Activated B cell treated with CpG ODN at 0.5 μM for 24 hours (primary cell): ENCODE measurements at places on chromosomes 7 and 10. TPM values are rescaled to one million over a fixed set of nuclear protein-coding genes. Genes with fewer than 3 reads are reported as not detected.

DNA sequence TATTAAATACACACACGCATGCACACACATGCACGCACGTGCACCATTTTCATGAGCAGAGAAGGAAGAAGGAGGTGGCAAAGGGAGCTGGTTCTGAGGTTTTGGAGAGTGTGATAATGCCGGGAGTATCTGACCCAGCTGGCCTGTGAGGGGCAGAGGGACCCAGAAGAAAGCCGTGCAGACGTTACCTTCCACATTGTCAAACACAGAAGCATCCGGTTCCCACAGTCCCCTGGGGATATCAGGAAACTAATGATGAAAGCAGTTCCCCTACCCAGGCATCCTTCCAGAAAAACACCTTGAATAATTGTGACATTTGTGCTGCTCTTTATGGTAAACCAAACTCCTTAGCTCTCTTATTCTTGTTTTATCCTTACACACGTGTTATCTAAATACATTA lies 85.7 kb upstream of the FAM180A start:
- no peak for DNase-seq

DNA sequence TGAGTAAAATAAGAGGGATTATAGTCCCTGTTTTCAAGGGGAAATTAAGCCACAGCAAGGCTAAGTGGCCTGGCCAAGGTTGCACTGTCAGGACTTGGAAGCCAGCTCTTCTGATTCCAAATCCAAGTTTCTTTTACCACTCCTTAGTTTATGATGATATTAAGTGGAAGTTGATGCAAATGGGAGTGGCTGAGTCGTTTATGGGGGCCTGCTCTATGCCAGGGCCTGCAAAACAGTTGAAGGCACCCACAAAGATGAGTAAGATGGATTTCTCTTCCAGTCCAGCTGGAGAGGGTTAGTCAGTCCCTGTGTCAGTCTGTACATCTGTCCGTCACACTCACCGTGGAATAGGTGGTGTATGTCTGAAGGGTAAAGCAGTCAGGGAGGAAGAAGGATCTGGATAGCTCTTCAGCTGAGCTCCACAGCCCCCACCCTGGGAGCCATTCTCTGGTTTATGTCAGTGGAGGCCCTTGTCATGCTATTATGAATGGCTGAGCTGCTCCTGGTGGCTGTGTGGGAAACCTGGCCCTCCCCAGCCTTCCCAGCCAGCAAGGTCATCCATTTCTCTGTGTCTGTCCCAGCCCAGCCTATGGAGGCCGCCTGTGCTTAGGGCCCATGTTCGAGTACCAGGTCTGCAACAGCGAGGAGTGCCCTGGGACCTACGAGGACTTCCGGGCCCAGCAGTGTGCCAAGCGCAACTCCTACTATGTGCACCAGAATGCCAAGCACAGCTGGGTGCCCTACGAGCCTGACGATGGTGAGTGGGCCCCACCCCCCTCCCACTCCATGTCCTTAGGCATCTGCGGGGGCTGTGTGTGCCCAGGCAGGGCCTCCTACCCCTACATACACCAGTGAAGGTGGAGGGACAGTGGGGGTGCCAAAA lies 44.5 kb downstream of the TBATA start:
- no peak for DNase-seq

GRCh38 chr10:73096041-73096448 lies 621 bp downstream of the P4HA1 start:
- peak; percentile 64 for DNase-seq

DNA sequence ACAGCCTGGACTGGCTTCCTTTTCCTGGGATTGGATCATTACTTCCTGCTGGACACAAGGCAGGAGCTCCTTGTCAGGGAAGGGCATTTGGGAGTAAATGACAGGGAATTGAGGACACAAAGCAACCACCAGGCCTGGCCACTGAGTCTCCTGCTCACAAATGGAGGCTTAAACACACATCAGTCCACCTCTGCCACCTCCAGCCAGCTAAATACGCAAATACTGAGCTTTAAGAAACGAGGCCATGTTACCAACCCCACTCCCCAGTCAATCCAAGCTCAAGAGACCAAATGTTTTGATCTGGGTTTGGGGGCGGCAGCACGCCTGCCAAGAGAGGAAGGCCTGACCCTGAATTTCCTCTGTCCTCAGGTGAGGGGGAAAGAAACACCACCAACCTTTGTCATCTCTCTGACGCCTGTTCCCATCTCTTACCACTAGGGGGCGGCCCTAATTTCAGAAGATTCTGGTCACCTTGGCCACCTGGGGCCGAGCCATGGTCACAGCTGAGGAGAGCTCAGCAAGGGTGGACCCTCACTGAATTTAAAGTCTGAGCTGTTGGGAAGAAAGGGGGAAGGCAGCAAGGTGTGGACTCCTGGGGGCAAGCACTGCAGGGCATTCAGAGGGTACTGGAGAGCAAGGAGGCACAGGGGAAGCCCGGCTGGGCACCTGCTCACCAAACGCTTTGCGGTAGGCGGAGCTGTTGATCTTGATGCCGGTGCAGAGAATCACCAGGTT lies 16.5 kb downstream of the AIFM2 start:
- DNase-seq = peak; percentile 31

DNA sequence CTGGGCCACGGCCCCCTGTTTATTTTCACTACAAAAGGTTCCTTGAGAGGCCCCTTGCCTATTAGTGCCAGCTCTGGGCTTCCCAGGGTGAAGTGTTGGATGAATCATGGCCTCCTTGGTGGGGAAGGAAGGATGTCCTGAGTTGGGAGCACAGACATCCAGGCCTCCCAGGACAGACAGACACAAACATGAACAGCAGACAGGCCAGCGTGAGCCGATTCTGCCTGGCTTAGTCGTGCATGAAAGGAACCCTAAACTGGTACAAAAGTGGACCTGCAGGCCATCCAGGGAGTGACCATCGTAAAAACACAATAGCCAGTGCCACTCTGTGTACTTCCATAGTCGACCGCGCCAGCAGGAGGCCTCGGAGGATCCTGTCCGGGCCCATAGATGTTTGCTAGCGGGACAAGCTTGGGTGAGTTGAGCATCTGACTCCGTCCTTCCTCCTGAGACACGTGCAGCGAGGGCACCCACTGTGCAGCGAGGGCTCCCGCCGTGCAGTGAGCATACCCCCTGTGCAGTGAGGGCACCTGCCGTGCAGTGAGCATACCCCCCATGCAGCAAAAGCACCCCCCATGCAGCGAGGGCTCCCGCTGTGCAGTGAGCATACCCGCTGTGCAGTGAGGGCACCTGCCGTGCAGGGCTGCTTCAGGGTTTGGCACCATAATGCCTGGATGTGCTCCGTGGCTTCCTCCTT lies 51.3 kb upstream of the PRKAR1B start:
- DNase-seq = no peak

DNA sequence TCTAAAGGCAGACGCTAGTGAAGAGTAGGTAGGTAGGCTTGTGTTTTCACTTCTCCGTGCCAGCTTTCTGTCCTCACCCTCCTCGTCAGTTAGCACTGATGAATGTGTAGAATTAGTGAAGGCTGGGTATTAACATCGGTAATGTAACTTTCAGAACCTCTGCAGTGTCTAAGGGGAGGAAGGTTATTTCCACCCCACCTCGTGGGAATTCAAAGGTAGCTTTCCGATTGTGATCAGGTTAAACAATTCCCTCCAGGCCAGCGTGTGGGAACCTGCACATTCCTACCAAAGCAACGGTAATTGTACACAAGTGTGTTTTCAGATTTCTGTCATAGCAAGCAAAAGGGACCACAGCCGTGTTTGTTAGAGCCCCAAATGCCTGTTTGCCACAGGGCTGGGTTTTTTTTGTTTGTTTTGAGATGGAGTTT lies 405.0 kb upstream of the GALNT17 start:
- DNase-seq = no peak

KBTBD2 gene
- total RNA-seq = 35.2 and 39.7 TPM in 2 replicates

METTL27 gene
- 0.66 and 1.7 TPM in 2 replicates for total RNA-seq

GRCh38 chr7:34761627-34762026 lies 103.6 kb downstream of the NPSR1 start:
- no peak for DNase-seq

CYP2C8 gene
- total RNA-seq = 1.0 and 1.1 TPM in 2 replicates

LOXL4 gene
- total RNA-seq = not detected in 2 replicates

SOSTDC1 gene
- total RNA-seq = not detected in 2 replicates

SP8 gene
- not detected in 2 replicates for total RNA-seq

BTBD16 gene
- not detected in 2 replicates for total RNA-seq

- no peak for DNase-seq
Measured at GRCh38 chr7:121530227-121531174, 134.4 kb upstream of the FAM3C start.

WEE2 gene
- total RNA-seq = not detected in 2 replicates

HMX2 gene
- 0.13 TPM in 1 of 2 replicates, not detected in the other for total RNA-seq

HNRNPA2B1 gene
- 618 and 634 TPM in 2 replicates for total RNA-seq

- DNase-seq = no peak
Measured at GRCh38 chr10:10676972-10677371, 340.7 kb upstream of the CELF2 start.

GRCh38 chr7:6401536-6401935 lies 46.2 kb downstream of the DAGLB start:
- DNase-seq = no peak

ITGB8 gene
- 0.75 and 1.3 TPM in 2 replicates for total RNA-seq

GRCh38 chr10:124535731-124536495 lies 74.3 kb downstream of the LHPP start:
- no peak for DNase-seq

DNA sequence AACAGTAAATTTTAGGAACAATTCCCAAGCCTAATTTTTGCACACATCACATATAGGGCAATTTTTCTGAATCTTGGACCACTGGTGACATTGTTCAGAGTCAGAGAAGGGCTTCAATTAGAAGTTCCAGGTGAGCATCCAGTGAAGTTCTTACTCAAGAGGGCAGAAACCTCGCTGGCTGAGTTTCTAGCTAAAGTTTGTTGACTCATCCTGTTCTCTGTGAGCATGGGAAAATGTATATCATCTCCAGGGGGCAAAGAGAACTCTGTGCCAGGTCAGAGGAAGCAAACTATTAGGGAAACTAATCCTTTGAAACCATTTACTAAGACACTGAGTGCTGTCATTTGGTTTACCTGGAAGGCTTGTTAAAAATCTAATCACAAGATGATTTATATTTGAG lies 695.6 kb upstream of the IGFBP3 start:
- DNase-seq = no peak
